HFFc6 (cell line): ENCODE measurements at places on chromosomes 11 and 22.

DNA sequence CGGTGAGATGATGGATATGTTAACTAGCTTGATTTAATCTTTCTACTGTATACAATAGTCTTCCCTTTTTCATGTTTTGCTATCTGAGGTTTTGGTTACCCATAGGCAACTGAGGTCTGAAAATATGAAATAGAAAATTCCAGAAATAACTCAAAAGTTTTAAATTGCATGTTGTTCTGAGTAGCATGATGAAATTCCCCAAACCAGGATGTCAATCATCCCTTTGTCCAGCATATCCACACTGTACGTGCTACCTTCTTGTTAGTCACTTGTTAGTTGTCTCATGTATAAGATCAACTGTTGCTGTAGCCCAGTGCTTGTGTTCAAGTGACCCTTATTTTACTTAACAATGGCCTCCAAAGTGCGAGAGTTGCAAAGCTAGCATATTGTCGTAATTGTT is 21.2 kb upstream of the OR10W1 start:
- peaks cover 10% of the 10 kb centered on the region for H3K36me3 ChIP-seq
- no peak overlapping the region for H3K4me3 ChIP-seq
- H3K27ac ChIP-seq = no peak overlapping the region
- H3K27me3 ChIP-seq = no peaks in the 10 kb centered on the region; the same call in 1 of the 2 replicates
- no peak for DNase-seq

GRCh38 chr11:106520920-106521319 is 443.5 kb downstream of the AASDHPPT start:
- H3K36me3 ChIP-seq = no peaks in the 10 kb centered on the region
- H3K27ac ChIP-seq = no peak overlapping the region
- no peak overlapping the region for H3K4me3 ChIP-seq
- H3K4me1 ChIP-seq = no peaks in the 10 kb centered on the region
- no peak for DNase-seq

DNA sequence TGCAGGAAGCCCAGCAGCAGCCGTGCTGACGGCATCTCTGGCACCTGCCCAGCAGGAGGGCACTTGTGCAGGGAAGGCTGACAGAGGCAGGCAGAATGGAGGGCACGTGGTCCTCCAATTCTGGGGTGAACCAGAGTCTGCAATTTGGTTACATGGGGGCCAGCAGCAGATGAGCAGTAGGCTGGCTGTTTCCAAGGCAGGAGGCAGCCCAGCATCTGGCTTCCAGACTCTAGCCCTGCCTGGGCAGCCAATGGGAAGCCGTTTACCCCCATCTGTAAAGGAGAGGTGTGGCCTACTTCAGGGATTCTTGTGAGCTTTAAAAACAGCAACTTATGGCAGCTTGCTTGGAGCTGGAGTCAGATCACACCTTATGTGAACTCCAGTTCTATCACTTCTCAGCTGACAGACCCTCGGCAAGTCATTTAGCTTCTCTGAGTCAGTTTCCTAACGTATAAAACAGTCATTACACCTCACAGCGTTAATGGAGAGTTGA is 27.9 kb upstream of the RASL10A start:
- peaks cover 2% of the 10 kb centered on the region for H3K27me3 ChIP-seq
- H3K4me3 ChIP-seq = peak overlapping the region; percentile 46
- H3K4me1 ChIP-seq = peaks cover 49% of the 10 kb centered on the region
- peaks cover 27% of the 10 kb centered on the region for H3K36me3 ChIP-seq
- peak; percentile 63 for DNase-seq
- H3K27ac ChIP-seq = peak overlapping the region; percentile 92

DNA sequence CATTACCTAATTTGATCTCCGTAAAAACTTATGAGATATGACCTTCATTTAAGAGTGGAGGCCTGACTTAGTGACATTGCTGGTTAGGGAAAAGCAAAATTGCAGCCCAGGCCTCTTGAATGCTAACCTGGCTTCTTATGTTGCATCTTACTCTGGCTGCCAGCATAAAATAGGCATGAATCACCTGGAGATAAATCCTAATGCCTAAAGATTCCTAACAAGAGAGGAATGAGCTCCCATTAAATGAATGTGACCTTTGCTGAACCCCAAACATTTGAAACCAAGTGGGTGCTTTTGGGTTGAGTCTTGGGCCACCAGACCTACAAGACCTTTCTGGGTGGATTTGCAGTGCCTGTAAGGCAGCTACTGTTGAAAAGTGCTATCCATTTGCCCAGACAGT is 1145.6 kb upstream of the TENM4 start:
- H3K4me3 ChIP-seq = no peak overlapping the region
- DNase-seq = no peak
- no peaks in the 10 kb centered on the region for H3K27me3 ChIP-seq
- H3K27ac ChIP-seq = no peak overlapping the region
- no peaks in the 10 kb centered on the region for H3K4me1 ChIP-seq
- H3K36me3 ChIP-seq = no peaks in the 10 kb centered on the region

DNA sequence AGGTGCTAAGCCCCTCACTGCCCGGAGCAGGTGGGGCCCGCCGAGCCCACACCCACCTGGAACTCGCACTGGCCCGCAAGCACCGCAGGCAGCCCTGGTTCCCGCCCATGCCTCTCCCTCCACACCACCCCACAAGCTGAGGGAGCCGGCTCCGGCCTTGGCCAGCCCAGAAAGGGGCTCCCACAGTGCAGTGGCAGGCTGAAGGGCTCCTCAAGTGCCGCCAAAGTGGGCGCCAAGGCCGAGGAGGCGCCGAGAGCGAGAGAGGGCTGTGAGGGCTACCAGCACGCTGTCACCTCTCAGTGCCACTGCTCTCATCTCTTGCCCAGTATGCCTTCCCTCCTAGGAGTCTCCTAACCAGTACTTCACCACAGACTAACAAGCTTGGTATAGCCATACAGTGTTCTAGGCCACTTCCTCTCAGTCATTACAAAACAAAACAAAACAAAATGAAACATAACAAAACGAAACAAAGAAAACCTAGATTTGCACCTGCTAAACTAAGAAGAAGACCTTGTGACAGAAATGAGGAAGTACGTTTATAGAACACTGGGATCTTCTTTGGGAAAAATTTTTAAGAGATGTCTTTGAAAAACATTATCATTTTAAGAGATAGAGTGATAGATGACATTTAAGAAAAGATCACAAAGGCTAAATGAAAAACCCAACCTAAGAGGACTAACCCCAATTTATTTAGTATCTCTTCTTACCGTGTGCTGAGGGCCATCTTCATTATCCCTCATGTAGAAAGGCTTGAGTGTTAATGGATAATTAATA is 47.7 kb upstream of the GAB2 start:
- peaks cover 6% of the 10 kb centered on the region for H3K36me3 ChIP-seq
- DNase-seq = no peak
- peaks cover 2% of the 10 kb centered on the region; the same call in 1 of the 2 replicates for H3K27me3 ChIP-seq
- H3K27ac ChIP-seq = no peak overlapping the region
- H3K4me1 ChIP-seq = peaks cover 11% of the 10 kb centered on the region

- no peaks in the 10 kb centered on the region for H3K36me3 ChIP-seq
- H3K27me3 ChIP-seq = no peaks in the 10 kb centered on the region
- DNase-seq = no peak
- peaks cover 6% of the 10 kb centered on the region; the same call in 1 of the 2 replicates for H3K4me1 ChIP-seq
These were observed 75.4 kb downstream of the CCDC81 start for GRCh38 chr11:86449993-86450629.

DNA sequence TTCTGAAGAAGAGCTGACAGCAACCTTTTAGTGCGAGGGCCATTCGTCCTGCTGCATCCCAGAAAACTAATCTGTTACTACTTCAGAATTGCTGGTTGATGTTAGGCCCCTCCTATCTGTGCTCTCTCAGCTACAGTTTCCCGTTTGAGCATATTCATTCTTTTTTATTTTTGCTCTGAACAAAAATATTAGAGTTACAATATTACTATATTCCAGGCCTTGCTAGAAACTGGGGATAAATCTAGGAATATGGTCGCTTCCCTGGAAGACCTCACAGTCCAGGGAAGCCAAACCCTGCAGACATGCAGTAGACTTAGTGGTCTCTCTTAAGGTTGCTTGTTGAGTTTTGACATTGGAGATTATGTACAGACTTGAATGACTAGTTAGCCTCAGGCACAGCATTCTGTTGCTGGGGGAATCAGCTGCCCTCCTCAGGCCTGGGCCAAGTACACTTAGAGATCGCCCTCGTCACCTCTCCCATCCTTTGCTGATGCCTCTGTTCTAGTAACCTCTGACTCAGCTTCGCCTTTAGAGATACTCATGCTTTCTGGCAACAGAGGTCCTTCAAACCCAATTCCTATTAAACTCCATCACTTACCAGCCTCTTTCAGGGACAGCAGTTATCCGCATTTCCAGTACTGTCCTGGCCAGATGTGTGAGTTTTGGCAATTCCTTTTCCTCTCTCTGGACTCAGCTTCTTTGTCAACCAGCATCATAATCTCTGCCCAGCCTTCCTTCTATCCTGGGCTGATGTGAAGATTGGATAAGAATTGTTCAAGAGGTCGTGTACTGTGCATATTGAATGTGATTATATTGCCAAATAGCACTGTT is 698 bp upstream of the ANAPC15 start:
- H3K27me3 ChIP-seq = peaks cover 6% of the 10 kb centered on the region; the same call in 1 of the 2 replicates
- peaks cover 66% of the 10 kb centered on the region for H3K4me1 ChIP-seq
- H3K4me3 ChIP-seq = peak overlapping the region; percentile 98
- peaks cover 25% of the 10 kb centered on the region for H3K36me3 ChIP-seq

DNA sequence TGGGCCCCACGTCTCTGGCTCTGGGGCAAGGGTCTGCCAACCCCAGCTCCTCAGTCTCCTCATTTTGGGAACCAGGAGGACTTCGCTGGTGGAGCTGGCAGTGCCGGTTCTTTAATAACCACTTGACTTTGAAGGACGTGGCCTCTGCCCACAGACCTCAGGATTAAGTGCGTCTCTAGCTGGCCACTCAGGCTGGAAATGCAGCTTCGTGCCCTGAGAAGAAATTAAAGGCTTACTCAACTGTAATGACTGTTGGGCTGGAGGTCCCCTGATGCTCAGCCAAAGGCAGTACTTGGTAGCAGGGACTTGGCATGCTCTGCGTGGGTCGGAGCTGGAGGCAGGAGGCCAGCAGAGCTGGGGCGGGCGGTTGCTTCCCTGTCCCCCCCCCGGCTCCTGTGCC is 16.7 kb upstream of the PARVG start:
- H3K27me3 ChIP-seq = no peaks in the 10 kb centered on the region
- H3K4me1 ChIP-seq = no peaks in the 10 kb centered on the region
- no peaks in the 10 kb centered on the region for H3K36me3 ChIP-seq
- no peak for DNase-seq

GRCh38 chr11:69174841-69175240 is 19.1 kb downstream of the SMIM38 start:
- no peak overlapping the region for H3K4me3 ChIP-seq
- H3K36me3 ChIP-seq = no peaks in the 10 kb centered on the region
- no peak overlapping the region for H3K27ac ChIP-seq

- peaks cover 2% of the 10 kb centered on the region; the same call in 1 of the 2 replicates for H3K27me3 ChIP-seq
- H3K27ac ChIP-seq = peak overlapping the region; percentile 45; the same call in 1 of the 2 replicates
- H3K4me1 ChIP-seq = peaks cover 43% of the 10 kb centered on the region
- DNase-seq = peak; percentile 46
- H3K4me3 ChIP-seq = no peak overlapping the region
These were observed 50.4 kb downstream of the ADM start for GRCh38 chr11:10355257-10355661.

- peaks cover 7% of the 10 kb centered on the region; the same call in 1 of the 2 replicates for H3K36me3 ChIP-seq
- DNase-seq = no peak
- no peak overlapping the region for H3K27ac ChIP-seq
- H3K4me1 ChIP-seq = peaks cover 9% of the 10 kb centered on the region
- peaks cover 28% of the 10 kb centered on the region for H3K27me3 ChIP-seq
- no peak overlapping the region for H3K4me3 ChIP-seq
These were observed 38.3 kb downstream of the CSF2RB start for GRCh38 chr22:36951746-36952145.

GRCh38 chr22:21972293-21972779 is 10.3 kb downstream of the TOP3B start:
- no peak overlapping the region for H3K4me3 ChIP-seq
- H3K27me3 ChIP-seq = no peaks in the 10 kb centered on the region
- DNase-seq = no peak
- no peak overlapping the region for H3K27ac ChIP-seq

- no peaks in the 10 kb centered on the region for H3K36me3 ChIP-seq
- no peak overlapping the region for H3K27ac ChIP-seq
- no peak for DNase-seq
- peaks cover 9% of the 10 kb centered on the region; the same call in 1 of the 2 replicates for H3K4me1 ChIP-seq
- peaks cover 48% of the 10 kb centered on the region for H3K27me3 ChIP-seq
These were observed 5.6 kb upstream of the ZBED4 start for GRCh38 chr22:49847751-49848689.

DNA sequence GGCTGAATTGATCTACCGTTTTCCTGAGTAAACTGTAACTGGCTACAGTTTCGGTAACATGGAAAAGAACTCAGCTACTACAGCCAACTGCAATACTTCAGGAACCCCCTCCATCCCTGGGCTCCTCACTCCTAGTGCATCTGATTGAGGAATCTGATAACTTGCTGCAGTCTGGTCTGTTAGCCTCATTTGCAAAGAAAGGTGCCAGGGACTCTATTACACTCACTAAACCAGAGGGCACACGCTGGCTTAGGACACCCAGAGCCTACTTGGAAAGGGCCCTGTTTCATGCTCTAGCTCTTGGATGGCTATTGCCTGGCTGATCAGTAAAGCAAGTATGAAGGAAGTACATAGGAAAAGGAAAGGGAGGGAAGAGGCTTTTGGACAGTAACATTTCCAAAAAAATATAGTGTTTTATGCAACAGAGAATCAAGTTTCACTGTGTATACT is 22.3 kb downstream of the APOL5 start:
- no peak for DNase-seq
- peaks cover 13% of the 10 kb centered on the region for H3K27me3 ChIP-seq
- no peak overlapping the region for H3K4me3 ChIP-seq
- peaks cover 54% of the 10 kb centered on the region for H3K4me1 ChIP-seq
- H3K36me3 ChIP-seq = peaks cover 59% of the 10 kb centered on the region

- no peak overlapping the region for H3K27ac ChIP-seq
- peaks cover 10% of the 10 kb centered on the region; the same call in 1 of the 2 replicates for H3K27me3 ChIP-seq
- peaks cover 25% of the 10 kb centered on the region for H3K4me1 ChIP-seq
These were observed 11.8 kb upstream of the MIEF1 start for GRCh38 chr22:39490135-39490798.

DNA sequence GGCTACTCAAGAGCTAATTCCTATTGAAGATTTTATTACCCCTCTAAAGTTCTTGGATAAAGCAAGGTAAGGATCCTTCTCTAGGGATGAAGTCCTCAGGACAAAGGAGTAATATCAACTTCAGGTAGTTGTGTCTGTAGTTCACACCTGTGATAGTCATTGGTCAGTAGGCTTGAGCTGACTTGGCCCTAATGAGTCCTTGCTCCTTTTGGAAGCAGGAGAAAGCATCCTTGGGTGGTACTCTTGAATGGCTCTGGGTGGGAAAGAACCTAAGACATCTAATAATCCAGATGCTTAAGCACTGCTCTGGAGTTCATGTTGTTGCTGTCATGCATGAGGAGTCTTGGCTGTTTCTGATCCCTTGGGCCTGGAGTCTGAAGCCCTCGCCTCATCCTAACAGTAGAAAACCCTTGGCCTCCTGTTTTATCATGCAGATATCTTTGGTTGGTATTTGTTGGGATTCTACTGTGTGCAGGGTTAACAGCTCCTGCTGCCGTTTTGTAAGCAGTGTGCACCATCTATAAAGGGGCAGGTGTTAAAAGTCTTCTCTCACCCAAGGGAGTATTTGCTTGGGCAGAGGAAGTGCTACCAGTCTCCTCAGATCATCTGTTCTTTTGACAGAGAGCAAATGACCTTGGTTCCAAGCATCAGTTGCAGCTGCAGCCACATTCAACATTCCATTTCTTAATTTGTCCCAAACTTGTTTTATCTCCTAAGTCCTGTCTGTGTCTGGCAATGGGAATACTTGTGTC is 2.7 kb downstream of the MRPL40 start:
- H3K4me3 ChIP-seq = no peak overlapping the region
- no peaks in the 10 kb centered on the region for H3K27me3 ChIP-seq
- no peak for DNase-seq

- H3K4me3 ChIP-seq = no peak overlapping the region
- no peak for DNase-seq
- H3K27ac ChIP-seq = no peak overlapping the region
- no peaks in the 10 kb centered on the region for H3K36me3 ChIP-seq
- H3K4me1 ChIP-seq = no peaks in the 10 kb centered on the region
These were observed 21.3 kb downstream of the SYN3 start for GRCh38 chr22:33036881-33037280.
